ENCODE measurements at places on chromosomes 11 and 22. TPM values are rescaled to one million over a fixed set of nuclear protein-coding genes. Genes with fewer than 3 reads are reported as not detected.

CDPF1 gene
- 10.4 TPM for polyA plus RNA-seq

CNGA4 gene
- 0.07 TPM for polyA plus RNA-seq

PNPLA3 gene
- 0.29 TPM for polyA plus RNA-seq

TRIM21 gene
- polyA plus RNA-seq = 6.4 TPM

P2RY6 gene
- 0.82 TPM for polyA plus RNA-seq

TEX12 gene
- polyA plus RNA-seq = not detected

POTEH gene
- not detected for polyA plus RNA-seq

BBOX1 gene
- polyA plus RNA-seq = 0.14 TPM

MFRP gene
- polyA plus RNA-seq = not detected

LRRN4CL gene
- 13.7 TPM for polyA plus RNA-seq

DNA sequence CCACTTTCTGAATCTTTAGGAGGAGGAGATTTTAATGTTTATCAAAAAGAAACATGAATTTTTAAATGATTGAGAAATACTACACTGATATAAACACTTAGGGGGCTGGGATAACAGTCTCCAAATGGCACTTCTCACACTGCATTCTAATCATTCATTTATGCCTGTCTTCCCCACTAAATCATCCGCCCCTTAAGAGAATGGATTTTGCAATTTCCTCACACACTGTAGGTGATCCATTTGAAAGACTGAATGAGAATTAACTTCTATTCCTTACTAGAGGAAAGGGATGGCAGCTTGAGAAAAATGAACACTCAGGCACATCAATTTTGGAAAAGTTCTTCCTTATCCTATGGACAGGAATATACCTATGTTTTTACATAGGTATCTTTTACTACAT is 7.6 kb upstream of the POU2AF2 start:
- DNase-seq = no peak

DNA sequence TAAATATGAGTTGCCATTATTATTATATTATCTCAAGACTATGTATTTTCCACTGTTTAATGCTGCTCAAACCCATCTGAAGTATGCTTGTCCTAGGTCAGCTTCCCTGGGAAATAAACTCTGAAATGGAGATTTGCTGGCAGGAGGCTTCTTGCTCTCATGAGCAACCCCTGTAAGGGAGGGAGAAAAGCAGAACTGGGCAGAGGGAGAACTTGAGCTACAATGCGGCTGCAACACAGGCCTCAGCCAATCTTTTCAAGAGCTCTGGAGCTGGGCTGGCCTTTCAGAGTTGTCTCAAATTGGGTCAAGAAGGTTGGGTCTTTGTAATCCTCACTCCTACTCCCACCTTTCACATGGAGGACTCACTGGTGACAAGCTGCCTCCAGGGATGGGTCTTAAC is 412.6 kb downstream of the TENM4 start:
- no peak for DNase-seq

DNA sequence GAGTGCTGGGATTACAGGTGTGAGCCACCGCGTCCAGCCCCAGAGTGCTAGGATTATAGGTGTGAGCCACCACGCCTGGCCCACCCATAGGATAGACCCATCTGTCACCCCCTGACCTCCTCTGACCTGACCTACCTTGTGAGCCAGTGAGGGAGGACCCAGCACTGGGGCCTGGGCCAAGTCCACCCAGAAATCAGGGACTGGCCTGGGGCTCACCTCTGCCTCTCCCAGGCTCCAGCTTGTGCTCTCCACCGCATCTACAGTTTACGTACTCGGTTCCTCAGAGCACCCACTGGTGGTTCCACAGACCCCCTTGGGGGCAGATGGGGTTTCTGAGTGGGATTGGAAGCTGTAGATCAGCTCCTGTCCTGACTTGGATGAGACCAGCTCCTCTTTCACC is 6.4 kb downstream of the SLC29A2 start:
- DNase-seq = no peak

- DNase-seq = no peak
Measured at GRCh38 chr11:9211322-9211721, 53.8 kb downstream of the DENND5A start.

DNA sequence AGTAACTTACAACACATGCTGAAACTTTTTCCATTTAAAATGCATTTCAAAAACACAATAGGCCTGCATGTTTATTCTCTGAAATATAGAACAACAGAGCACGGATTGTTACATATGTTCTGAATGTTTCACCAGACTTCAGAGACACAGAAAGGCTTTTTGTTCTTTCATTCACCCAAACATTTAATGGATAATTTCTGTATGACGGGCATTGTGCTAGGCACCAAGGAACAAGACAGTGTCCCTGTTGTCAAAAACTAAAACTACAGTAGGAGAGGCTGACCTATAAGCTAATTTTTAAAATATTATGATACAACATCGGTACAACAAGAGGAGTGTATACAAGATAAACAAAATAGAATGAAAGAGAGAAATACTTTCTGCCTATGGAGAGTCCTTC is 81.9 kb upstream of the TEAD1 start:
- no peak for DNase-seq

- DNase-seq = peak; percentile 70
Measured at GRCh38 chr11:528815-529727, 6.3 kb downstream of the HRAS start.

GRCh38 chr22:24996420-24996952 is 44.0 kb downstream of the KIAA1671 start:
- peak; percentile 79 for DNase-seq

GRCh38 chr11:45385423-45385822 is 99.3 kb upstream of the SYT13 start:
- no peak for DNase-seq

DNA sequence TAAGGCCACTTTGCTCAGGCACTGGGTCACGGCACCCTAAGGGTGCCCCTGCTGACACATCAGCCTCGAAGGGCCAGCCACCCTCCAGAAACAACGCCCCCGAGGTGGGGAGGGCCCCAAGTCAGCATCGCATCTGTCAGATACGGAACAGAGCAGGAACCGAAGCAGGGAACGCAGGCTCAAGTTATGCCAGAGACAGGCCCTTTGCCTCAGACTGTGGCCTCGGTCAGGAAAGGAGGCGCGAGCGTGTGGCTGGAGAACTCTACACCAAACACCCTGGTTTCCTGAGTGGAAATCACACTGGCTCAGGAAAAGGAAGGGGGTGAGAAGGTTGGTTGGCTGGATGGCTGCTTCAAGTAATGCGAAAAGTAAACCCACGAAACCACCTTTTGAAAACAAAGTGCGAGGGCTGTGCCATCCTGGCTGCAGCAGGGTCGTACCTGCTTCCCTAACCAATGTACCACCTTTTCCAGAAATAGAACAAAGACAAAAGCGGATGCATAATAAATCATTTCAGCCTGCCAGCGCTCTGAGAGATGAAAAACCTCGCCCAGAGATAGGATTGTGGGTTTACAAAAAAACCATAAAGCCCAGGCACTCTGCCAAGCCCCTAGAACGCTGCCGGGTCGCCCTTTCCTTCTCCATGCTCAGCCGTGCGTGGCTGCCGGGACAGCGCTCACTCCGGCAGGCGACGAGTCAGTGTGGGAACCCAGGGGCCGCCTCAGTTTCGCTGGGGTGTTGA is 38.6 kb downstream of the TRMU start:
- no peak for DNase-seq

DNA sequence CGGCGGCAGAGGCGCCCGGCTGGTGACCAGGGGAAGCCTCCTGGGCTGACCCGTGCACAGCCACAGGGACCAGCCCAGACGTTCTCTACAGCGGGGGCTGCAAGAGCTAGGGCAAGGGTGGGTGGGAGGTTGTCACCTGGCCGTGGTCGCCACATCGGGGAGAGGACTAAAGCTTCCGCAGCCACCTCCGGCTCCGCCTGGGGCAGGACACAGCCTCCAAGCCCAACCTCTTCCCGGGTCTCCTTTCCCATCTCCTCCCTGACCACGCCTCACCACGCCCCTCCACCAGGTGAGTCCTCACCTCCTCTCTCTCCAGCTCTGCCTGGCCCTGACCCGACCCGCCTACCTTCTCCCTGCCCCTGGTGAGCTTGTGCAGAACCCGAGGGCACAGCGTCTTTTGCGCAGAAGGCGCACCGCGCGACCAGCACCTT is 75.9 kb upstream of the LMO1 start:
- DNase-seq = no peak

DNA sequence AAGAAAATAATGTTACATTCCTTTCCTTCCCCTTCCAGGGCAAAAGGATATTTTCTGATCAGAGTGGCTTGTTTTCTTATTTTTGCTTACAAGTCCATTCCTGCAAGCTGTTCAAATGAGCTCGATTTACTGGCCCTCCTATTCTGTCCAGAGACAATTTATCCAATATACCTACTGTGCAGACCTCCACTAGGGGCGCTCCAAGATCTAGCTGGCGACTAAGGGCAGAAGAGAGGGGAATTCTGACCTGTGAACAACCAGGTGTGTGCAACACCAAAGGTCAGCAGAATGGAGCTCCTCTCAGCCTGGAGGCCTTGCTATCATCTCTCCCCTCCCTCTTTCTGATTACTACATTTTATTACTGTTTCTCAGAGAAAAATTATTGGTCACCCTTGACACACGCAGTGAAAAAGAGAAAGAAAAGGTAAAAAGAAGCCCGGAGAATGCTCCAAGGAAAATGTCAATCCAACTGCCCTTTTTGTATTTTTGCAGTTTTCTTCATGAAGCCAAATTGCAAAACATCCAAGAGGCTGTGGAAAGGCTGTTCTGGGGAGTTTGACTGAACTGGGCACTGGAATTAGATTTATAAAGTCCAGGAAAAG is 3.2 kb downstream of the SEZ6L start:
- DNase-seq = peak; percentile 13

- DNase-seq = no peak
Measured at GRCh38 chr22:32340411-32340810, 17.3 kb upstream of the RFPL3 start.

- peak; percentile 79 for DNase-seq
Measured at GRCh38 chr22:31344578-31345330, 1.4 kb downstream of the PATZ1 start.

DNA sequence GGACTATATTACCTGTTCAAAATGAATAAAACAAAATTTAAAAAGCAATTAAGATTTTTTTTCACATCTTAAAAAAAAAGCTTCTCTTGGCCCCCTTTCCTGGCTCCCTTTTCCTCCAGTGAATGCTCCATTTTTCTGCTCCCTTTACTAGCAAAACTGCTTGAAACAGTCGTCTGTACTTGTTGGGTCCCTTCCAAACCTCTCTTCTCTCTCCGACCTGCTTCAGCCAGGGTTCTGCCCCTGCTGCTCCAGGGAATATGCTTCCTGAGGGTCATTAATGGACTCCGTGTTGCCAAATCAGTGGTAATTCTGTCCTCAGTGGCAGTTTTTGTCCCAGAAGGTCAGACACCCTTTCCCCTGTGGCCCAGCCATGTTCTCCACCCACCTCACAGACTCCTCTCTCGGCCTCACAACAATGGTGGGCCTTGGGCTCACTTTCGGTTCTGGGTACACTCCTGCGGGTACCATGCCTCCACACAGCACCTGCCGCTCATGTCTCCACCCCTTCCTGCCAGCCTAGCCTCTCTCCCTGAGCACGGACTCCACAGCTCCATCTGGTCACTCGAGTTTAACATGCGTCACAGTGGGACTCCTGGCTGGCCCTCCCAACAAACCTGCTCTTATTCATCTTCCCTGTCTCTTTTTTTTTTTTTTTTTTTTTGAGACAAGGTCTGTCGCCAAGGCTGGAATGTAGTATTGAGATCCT is 7.8 kb upstream of the POLR3H start:
- DNase-seq = no peak

DNA sequence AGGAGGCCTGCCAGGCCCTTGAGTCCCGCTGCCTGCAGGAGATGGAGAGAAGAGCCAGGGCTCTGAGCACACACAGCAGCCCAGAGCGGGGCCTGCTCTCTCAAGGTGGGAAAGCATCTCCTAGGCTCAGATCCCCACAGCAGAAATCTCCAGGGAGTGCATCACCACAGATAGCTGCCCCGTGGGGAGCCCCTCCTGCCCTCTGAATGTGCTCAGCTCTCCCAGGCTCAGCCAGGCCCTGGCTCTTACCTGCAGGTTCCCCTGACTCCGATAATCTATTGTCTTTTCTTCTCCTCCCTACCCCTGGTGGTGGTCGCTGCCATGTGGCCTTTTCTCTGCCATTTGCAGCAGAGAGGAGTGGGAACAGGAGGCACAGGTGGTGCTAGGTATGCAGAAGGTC is 49.9 kb downstream of the BTG4 start:
- DNase-seq = no peak

DNA sequence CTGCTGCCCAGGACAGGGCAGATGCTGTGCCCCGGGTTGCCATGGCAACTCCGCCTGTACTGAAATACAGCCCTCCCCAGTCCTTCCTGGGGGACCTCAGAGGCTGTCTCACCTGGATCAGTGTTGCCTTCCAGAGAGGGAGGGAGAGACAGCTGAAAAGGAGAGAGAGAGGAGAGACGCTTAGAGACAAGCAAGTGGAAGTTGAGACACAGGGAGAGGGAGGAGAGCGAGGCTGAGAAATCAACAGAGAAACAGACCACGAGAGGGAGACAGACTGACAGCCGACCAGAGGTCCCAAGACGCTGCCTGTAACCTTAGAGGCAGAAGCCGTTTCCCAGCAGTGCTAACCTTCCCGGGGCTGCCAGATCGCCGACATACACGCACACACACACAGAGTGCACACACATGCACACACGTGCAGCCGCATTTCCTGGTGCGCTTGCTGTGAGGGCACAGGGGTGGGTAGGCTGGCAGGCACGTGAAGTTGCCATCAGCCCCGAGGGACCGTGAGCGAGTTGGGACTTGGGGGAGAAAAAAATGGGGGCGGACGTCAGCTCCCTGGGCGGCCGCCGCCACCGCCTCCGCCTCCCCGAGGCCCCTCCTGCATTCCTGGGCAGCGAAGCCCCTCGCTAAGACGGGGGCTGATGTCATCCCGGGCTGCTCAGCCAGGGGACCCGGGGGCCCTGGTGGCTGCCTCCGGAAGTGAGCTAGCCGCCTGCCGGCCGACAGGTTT is 88.6 kb upstream of the CRYBB3 start:
- DNase-seq = peak; percentile 86

- DNase-seq = no peak
Measured at GRCh38 chr22:20857247-20857643, 1.4 kb downstream of the PI4KA start.

- DNase-seq = no peak
Measured at GRCh38 chr22:44020981-44021380, 3.1 kb upstream of the PARVB start.

- peak; percentile 79 for DNase-seq
Measured at GRCh38 chr11:94776351-94777321, 8.5 kb downstream of the AMOTL1 start.

- peak; percentile 93 for DNase-seq
Measured at GRCh38 chr11:13831696-13832095, 130.8 kb upstream of the SPON1 start.

DNA sequence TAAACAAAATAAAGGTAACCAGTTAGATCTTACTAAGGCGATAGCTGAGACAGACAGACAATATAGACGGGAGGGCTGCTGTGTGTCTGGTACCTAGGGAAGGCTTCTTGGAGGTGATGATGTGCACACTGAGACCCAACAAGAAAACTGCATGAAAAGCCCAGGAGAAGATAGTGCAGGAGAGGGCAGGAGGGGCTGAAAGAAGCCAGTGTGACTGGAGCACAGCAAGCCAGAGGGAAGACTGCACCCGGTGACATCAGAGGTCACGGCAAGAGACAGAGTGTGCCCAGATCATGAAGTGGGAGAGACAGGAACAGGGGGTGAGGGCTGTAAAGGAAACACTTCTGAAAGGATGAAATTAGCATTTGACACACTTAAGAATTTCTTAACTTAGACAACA is 266.3 kb downstream of the BRD1 start:
- DNase-seq = no peak
